Left renal pelvis (tissue), 4 donors: ENCODE measurements at places on chromosomes 2 and 18. TPM values are rescaled to one million over a fixed set of nuclear protein-coding genes. Genes with fewer than 3 reads are reported as not detected.

PSMA8 gene
- polyA plus RNA-seq, result not detected

CDK15 gene
- 3.5 TPM for polyA plus RNA-seq

CPO gene
- 0.90 TPM for polyA plus RNA-seq

SAG gene
- polyA plus RNA-seq, result 0.06 TPM

UGT1A10 gene
- not detected for polyA plus RNA-seq

ASB18 gene
- not detected for polyA plus RNA-seq

FBXO48 gene
- polyA plus RNA-seq, result 2.2 TPM

RAPGEF4 gene
- 9.7 TPM for polyA plus RNA-seq

SPDYA gene
- 0.87 TPM for polyA plus RNA-seq

HOXD9 gene
- 66.4 TPM for polyA plus RNA-seq

TTN gene
- 0.96 TPM for polyA plus RNA-seq

SKOR2 gene
- polyA plus RNA-seq, result not detected

SERPINB11 gene
- polyA plus RNA-seq, result not detected

HEATR5B gene
- 19.6 TPM for polyA plus RNA-seq

RNASEH1 gene
- 15.1 TPM for polyA plus RNA-seq

DAPL1 gene
- polyA plus RNA-seq, result 40.7 TPM

SERPINB12 gene
- polyA plus RNA-seq, result not detected

SLC30A3 gene
- 0.98 TPM for polyA plus RNA-seq
